NCI-H1048 (cell line): ENCODE measurements at places on chromosomes 1 and 21.

DNA sequence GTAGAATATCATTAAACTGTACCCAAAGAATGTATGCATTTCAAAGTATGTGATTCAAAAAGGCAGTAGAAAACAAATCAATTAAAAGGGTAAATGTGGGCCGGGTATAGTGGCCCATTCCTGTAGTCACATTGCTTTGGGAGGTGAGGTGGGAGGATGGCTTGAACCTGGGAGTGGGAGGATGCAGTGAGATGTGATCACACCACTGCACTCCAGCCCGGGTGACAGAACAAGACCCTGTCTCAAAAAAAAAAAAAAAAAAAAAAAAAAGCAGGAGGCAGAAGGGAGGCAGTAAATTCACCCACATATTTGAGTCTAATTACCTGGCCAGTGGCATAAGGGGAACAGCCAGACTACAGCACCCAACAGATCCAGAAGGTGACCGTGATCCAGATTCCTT lies 17.9 kb upstream of the PRSS38 start:
- no peak for DNase-seq

- DNase-seq, result no peak
These were observed 59.2 kb upstream of the TNR start for GRCh38 chr1:175802407-175803123.

DNA sequence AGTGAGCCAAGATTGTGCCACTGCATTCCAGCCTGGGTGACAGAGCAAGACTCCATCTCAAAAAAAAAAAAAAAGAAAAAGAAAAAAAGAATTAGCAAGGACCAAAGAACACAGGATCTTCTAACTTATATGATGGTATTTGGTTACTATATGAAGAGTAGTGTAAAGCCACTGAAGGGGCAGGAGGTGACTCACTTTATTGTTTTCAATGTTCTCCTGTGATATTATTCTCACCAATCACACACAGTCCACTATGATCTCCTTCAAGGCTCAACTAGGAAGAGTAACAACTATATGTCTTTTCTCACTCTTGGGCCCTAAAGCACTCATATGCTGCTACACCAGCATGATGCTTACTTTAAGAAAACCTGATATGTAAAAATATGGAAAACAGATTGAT lies 26.7 kb downstream of the RC3H1 start:
- DNase-seq, result no peak

DNA sequence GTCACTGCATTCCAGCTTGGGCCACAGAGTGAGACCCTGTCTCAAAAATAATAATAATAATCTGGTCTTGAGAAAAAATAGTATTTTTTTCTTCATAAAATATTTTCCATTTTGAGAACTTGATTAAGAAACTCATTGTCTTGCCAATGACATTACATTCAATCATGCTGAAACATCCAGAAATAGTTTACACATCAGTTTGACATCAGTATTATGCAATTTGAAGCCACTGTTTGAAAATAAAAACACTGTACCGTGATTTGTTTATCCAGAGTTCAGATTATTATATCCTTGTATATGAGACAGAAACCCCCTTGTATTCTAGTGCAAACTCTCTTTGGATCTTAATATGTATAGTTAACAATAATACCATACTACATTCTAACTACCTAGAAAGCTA lies 6.9 kb downstream of the FMO2 start:
- no peak for DNase-seq
